ENCODE measurements at places on chromosomes 2 and 18.

DNA sequence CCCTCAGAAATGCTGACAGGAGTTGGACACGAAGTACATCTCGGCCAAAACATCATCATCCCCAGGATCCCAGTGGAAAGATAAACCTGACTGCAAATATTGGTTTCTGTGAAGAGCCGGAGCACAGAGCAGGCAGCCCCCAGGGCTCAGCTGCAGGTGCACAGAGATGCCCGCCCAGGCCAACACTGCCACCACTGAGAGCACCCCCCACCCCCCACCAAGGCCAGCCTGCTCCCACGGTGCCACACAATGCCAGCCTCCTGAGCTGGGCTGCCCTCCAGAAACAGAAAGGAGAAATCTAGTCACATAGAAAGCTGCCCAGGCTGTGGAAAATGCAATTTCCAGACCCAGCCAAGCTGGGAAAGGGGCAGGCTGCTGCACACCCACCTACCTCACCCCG is 71.7 kb downstream of the GALNT14 start:
- DNase-seq = no peak

DNA sequence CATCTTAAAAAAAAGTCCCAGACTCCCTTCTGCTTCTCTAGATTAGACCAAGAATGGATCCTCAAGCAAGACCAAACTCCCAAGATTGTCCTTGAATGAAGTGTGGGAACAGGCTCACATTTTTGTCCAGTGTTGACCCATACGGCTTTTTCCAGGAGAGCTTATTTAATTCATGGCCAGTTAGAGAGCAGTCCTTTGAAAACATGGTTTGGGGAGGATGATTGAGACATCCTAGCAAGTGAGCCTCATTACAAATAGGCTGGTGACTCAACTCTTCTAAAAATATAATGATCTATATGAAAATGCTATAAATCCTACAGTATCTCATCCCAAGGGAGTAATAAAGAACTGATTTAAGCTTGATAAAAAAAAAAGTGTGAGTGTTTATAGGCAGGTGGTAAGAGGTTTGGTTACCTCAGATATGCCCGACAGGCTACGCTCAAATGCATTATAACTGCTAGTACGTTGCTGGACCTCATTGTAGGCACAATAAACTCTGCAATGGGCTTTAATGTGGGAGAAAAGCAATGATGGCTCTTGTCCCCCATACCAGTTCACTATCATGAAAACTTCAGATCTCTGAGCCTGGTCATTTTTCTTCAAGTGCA is 17.0 kb downstream of the ANKRD29 start:
- no peak for DNase-seq

- no peak for DNase-seq
Observed at GRCh38 chr2:237299906-237300305, 114.1 kb downstream of the COL6A3 start.

DNA sequence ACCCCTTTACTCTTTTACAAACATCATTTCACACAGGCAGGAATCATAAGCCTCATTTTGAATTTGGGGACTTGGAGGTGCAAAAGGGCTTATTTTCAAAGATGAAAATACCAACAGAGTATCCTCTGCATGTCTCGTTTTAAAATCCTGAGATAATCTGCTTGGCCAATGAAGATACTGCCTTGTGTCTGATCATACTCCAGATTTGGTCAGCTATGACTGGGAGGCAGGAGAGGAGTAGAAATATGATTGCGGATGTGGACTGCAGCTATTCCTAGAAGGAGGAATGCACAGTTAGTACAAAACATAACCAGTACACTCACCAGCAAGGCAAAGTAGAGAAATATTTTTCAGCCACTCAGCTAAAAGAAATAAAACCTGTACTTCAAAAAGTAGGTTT is 342.3 kb downstream of the RPRM start:
- no peak for DNase-seq

GRCh38 chr2:214135966-214136365 is 274.9 kb upstream of the VWC2L start:
- no peak for DNase-seq

DNA sequence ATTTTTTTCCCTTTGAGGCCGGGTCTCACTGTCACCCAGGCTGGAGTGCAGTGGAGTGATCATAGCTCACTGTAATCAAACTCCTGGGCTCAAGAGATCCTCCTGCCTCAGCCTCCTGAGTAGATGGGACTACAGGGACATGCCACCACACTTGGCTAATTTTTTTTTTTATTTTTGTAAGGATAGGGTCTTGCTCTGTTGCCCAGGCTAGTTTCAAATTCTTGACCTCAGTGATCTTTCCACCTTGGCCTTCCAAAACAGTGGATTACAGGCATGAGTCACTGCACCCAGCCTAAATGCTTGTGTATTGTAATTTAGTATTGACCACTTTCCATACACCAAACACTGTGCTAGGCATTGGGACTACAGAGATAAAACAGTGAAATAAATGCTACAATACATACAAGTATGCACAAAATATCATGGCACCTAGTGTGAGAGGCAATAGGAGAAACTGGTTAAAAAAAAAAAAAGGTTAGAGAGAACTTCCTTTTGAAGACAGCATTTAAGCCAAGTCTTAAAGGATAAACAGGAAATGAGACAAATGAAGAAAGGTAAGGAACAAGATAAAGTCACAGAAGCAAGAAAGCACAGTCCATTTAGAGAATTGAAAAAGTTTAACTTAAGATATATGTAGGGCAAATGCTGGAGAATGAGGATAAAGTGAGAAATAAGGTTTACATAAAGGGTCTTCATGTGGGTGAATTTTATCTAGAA is 113.4 kb downstream of the GORASP2 start:
- no peak for DNase-seq

DNA sequence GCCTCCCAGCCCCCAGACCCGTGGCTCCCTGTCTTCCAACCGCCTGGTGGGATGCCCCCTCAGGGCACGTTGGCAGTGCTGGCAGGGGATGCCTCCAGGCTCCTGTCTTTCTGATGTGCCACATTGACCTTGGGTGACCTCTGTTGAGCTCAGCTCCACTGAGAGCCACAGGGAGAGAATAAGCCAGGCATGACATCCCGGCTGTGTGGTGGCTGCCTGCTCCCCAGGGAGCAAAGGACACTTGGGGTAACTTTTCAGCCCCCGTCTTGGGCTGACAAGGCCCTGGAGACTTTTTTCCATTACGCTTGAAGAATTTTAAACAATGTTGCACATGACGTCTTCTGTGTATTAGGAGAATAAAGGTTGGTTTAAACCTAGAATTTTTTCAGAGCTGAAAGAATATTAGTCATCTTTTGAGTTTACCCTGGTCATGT is 246.0 kb downstream of the TSN start:
- DNase-seq = no peak

GRCh38 chr2:65411056-65411795 is 21.2 kb downstream of the SPRED2 start:
- DNase-seq = no peak

- DNase-seq = no peak
Observed at GRCh38 chr18:47632970-47633635, 297.4 kb downstream of the SMAD2 start.

- no peak for DNase-seq
Observed at GRCh38 chr2:190123956-190124355, 61.4 kb upstream of the MSTN start.

DNA sequence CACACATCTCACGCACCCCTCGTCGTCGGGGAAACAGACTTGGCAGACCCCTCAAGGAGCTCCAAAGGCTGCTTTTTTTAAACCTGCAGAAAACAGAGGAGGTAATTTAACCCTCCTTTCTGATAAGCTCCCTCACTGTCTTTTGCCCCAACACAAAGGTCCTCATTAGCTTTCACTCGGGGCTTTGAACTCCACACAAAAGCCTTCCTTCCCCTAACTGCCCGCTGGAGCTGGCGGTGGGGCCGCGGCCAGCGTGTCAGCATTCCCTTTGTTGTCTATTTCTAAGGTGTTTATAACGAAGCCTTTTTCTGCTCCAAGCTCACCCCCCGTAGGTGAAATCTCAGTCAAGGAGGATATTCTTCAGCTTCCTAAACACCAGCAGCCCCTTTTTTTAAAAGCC is 43.5 kb upstream of the ID2 start:
- no peak for DNase-seq

DNA sequence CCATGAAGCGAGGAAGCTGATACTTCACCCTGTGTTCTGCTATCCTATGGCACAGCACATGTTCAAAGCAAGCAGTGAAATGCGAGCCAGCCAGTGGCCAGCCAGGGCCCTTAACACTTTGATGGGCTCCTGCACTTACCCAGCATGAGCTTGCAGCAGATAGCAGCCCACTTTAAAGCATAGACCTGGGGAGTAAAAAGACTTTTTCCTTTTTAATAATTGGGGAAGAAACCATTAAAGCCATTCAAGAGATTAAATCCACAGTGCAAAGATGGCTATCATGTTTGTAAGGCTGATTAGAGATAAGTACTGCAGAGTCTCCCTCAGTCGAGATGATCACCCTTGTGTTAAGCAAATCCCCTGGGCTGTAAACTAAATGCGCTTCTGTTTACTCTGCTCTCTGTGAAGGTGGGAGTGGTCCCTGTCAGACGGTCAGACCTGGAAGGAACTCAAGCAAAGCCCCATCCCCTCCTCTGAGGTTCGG is 15.7 kb downstream of the CCBE1 start:
- DNase-seq = no peak

DNA sequence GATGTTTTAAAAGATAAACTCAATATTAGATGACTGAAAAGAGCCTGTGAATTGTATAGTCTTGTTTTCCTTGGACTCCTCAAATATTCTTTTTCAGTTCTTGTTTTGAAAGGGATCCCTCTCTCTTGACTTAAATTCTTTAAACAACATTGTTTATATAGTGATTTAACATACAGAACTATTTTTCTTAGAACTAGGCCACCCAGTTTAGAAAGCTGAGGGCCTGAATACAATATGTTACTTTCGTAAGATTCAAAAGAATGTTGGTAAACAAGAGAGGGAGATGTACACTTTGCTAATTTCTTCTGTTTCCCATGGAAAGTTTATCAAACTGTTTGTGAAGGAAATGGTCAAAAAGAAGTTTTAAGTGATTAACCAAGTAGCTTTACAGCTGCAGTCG is 5.5 kb upstream of the TSPYL6 start:
- DNase-seq = no peak

DNA sequence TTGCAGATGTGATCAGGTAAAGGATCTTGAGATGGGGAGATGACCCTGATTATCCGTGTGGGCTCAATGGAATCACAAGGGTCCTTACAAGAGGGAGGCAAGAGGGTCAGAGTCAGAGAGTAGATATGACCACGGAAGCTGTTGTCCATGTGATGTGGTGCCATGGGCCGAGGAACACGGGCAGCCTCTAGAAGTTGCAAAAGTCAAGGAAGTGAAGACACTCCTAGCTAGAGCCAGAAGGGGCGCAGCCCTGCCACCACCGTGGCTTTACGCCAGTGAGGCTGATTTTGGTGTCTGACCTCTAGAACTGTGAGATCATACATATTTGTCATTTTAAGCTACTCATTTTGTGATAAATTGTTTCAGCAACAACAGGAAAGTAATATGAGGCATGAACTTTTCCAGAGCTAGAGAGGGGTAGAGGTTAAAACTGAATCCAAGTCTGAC is 114.4 kb downstream of the CAPN13 start:
- DNase-seq = no peak

DNA sequence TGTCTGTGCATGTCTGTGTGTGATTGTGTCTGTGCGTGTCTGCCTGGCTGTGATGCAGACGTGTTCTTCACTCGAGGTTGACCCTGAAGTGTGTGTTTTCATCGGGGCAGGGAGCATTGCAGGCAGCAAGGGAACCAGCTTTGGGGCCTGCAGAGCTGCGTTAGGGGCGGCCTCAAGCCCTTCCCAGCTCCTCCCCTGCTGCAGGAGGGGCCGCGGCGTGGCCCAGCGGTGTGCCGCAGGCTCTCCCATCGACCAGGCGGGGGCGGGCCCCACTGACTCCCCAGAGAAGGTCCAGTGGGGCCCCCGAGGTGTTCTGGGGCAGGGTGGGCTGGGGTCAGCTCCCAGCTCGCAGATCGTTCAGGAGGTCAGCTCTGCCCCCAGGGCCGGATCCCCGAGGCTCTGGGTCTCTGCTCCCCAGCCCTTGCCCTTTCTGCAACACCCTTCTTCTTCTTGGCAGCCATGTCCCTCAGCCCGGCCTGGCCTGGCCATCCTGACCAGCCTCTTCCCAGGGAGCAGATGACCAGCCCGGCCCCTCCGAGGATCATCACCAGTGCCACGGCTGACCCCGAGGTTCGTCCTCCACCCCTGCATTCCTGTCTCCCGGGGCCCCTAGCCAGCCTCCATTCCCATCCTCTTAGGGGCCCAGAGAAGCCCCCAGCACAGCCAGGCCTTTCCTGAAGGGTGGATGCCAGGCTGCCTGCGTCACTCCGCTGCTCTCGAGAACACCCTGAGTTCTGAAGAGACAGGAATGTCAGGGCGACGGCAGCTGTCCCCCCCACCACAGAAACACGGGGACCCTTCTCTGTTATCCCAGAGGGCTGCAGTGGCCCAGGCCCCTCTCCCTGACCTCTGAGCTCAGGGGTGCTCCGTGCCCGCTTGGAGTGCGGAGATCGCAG is 11.1 kb upstream of the KLHL30 start:
- no peak for DNase-seq

DNA sequence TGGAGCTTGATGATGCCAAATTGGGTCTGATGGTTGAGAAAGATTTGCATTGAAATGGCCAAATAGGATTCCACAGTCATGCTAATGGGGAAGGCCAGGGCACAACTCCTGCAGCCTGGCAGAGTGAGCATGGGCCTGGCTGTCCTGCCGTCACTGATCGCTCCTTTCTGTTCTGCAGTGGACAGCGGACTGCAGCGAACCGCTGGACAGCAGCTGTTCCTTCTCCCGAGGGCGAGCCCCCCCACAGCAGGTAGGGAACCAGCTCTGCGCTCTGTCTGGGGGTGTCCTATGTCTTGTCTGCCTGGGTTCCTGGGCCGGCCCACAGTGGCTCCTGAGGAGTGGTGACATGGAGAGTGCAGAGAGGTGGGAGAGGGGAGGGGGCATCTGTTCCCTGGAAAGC is 97.6 kb downstream of the CTIF start:
- no peak for DNase-seq

DNA sequence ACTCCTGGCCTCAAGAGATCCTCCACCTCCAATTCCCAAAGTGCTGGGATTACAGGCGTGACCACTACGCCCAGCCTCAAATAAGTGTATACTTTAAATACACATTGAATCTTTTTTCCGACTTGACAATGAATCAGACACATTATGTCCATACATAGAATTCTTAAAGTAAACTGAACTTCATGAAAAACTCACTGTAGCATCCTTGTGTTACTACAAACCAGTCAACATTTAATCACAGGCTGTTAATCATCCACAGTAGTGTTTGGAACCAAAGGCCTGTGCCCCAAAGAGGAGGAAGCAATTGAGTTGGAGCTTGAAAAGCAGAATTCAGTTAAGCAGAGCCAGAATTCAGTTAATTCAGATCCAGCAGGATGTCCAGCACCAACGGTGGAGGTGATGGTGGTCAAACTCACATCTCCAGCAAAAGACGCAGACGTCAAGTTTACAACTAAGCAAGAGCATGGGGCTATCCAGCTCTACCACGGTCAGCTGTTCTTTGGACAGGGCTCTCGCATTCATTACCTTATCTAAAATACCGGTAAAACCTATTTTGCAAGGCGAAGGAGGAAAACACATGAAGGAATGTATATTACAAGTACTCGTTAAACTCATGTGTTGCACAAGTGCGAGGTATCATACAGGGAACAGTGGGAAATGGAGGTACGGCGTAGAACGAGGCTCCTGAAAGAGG is 1.2 kb downstream of the SLC39A6 start:
- no peak for DNase-seq

GRCh38 chr2:175282300-175282699 is 100.8 kb upstream of the ATP5MC3 start:
- no peak for DNase-seq

- DNase-seq = no peak
Observed at GRCh38 chr2:122682356-122682755, 926.9 kb downstream of the TSN start.

Measured in activated CD8-positive, alpha-beta memory T cell treated with anti-CD3 and anti-CD28 coated beads for 1 hour (primary cell).